ENCODE measurements at places on chromosomes 7 and 10.

DNA sequence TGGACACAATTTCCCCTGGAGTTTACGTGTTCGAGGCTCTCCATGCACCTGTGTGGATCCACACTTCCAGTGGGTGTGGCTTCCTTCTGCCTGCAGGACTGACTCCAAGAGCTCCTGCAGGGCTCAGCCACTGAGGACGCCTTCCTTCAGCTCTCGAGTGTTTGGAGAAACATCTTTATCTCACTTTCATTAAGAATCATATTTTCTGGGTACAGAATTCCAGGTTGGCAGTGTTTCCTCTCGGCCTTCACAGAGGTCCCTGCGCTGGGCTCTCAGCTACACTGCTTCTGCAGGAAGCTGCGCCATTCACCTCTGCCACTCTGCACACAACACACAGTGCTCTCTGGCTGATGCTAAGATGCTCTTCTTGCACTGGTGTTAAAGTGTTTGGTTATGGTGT is 69.9 kb upstream of the NKX6-2 start:
- no peak for DNase-seq

- DNase-seq: no peak
Measured at GRCh38 chr7:43697690-43698089, 31.6 kb downstream of the COA1 start.

- peak; percentile 50 for DNase-seq
Measured at GRCh38 chr7:55546814-55547213, 25.5 kb downstream of the VOPP1 start.

DNA sequence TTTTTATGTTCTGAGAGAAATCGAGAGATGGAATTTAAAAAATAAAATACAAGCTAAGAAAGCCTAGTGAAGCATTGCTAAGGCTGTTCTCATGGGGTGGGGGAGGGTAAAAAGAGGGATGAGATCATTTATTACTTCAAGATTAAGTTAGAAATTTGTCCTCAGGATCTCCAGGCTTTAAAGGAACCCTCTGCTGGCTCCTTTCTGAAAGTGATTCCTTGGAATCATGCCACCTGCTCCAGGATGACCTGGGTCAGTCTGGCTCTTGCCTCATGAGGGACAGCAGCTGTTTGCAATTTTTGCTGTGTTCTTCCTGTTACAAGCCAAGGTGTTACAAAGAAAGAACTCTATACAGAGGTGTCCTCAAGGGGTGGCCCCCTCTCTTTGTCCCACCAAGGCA is 69.8 kb downstream of the CDK1 start:
- no peak for DNase-seq

DNA sequence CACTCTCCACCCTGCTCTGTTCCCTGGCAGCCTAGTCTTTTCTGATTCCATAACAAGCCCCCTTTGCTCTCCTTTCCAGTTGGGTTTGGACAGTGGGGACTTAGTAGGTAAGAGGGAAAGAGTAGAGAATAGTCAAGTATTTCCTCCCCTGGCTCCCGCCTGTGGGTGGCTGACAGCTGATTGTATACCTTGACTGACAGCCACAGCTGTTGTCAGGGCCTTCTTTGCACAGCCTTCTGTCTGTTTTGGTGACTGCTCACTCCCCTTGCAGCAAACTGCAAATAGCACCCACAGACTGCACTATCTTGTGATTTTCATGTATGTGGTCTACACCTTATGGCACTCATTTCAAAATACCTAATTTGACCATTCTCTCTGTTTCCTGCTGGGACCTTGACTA is 486.3 kb downstream of the ACTR3B start:
- DNase-seq: no peak

DNA sequence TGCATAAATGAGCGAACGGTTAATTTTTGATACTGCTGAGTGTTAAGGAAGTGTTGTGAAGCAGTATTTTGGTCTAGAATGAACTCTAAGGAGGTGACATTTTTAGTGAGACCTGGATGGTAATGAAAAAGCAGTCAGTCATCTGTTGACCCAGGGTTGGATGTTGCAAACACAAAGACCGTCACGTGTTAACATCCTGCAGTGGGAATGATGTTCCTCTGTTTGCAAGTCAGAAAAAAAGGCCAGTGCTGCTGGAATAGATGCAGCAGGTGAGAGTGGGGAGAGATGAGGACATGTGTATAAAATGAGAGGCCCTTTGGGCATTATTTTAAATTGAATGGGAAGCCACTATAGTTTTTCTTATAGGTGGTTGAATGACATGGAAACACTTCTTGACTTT is 39.3 kb downstream of the INSYN2A start:
- no peak for DNase-seq

GRCh38 chr7:104358446-104359132 is 30.2 kb downstream of the LHFPL3 start:
- no peak for DNase-seq
